ENCODE measurements at places on chromosomes 5 and 9. TPM values are rescaled to one million over a fixed set of nuclear protein-coding genes. Genes with fewer than 3 reads are reported as not detected.

SMIM33 gene
- total RNA-seq: not detected

ENHO gene
- 1.9 TPM for total RNA-seq

ANKRD34B gene
- 0.05 TPM for total RNA-seq

GTF2H2C gene
- total RNA-seq: 33.5 TPM

ANKRD20A1 gene
- 1.5 TPM for total RNA-seq

SNX30 gene
- 5.1 TPM for total RNA-seq

C9orf153 gene
- 0.25 TPM for total RNA-seq

NUDT12 gene
- total RNA-seq: 1.4 TPM

GADD45G gene
- 0.52 TPM for total RNA-seq

CDH10 gene
- 0.13 TPM for total RNA-seq

SLC1A3 gene
- 0.08 TPM for total RNA-seq

ST6GALNAC4 gene
- total RNA-seq: 19.4 TPM
